Myocyte (in vitro differentiated cells): ENCODE measurements at places on chromosomes 16 and 17. TPM values are rescaled to one million over a fixed set of nuclear protein-coding genes. Genes with fewer than 3 reads are reported as not detected.
A peak's percentile ranks its signal among the peaks of the same experiment; 100 is the strongest.

GRCh38 chr16:3952737-3953131, 72.2 kb upstream of the CREBBP start:
- DNase-seq, result peak; percentile 66

DNA sequence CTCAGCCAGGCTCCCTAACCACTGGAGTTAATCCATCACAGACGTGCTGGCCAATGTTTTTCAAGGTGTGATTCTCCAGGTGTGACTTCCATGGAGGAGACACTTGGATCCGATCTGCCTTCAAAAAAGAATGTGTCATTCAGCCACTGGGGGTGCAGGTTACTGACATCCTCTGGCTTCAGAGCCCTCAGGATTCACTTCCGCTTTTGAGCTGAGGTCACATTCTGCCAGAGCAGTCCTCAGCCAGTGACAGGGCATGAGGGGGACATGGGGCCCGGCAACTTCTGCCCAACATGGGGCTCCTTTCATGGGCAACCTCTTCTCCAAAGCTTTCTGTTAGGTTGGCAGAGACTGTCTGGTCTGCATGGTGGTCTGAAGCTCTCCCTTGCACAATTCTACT, 81.4 kb downstream of the GRIN2A start:
- no peak for DNase-seq

DNA sequence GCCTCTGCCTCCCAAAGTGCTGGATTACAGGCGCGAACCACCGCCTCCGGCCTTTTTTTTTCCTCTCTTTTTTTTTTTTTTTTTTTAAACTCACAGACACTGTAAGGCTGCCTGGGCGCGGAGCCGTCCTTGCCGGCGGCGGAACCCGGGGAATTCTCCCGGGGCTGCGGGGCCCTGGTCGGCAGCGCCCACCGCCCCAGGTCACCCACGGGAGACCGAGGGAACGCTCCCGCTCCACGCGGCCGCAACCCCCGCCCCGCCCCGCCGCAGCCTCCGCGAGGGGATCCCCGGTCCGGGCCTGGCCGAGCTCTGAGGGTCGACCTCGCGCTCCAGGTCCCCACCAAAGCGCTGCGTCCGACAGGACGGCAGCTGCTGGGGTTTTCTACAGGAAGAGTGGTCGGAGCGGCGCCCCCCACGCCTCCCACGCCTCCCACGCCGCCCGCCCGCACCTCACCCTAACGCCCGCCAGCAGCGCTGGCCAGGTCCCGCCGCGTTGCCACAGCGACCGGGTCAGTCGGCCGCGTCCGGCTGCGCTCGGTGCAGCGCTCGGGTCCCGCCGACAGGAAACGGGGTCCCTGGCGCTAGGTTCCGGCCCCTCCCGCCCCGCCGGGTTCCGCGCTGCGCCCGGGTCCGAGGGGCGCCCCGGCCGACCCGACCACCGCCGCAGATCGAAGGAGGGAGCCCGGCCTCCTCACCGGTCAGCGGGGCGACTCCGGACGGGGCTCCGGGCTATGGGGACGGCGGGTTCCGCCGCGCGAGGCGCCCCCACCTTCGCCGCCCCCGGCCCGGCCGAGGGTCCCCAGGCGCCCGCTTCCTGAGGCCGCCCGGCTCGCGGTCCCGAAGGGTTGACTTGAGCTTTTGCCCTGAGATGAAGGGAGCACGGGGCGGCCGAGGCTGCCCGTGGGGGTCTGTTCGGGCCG, at the start of gene CCDC57:
Gene CCDC57 (minus strand): TSS at position 512 of the 920 bp plus-strand sequence. CDS start 10,898 bp downstream, outside the sequence.
- peak; percentile 81 for DNase-seq

- DNase-seq, result no peak
Observed at GRCh38 chr16:86405319-86405718, 105.0 kb upstream of the FOXF1 start.

DNA sequence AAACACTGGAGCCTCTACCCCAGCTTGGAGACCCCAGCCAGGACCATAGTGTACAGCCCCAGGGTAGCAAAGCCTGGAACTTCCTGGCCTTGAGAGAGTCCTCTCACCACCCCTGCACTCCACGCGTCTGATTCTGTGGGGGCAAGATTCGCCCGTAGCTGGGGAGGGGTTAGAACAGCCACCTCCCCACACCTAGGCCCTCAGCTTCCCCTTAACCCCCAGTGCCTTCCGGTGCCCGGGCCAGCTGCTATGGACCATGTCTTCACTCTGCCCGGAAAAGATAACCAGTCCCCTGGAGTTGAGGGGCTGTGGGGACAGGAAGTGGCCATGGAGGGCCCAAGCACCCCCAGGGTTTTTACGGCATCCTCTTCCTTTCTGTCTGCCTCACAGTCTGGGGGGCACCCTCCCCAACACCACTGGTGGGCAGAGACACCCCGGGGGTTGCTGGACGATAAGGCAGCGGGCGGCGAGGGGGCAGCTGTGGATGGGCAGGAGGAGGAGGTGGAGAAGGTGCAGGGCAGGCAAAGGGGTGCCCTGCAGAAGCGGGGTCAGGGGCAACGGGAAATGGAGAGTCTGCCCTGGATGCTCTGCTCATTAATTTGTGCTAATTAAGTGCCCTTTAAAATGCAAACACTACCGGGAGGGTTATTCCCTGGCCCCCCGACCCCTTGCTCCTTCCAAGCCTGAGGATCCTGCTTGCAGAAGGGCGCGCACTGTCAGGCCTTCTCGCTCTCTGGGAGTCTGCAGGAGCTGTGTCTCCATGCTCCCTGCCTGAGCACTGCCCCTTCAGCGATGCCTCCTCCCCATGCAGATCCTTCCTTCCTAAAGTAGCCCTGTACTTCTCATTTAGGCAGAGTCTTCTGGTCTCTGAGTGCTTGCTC, 2.4 kb downstream of the PRSS27 start:
- no peak for DNase-seq

- DNase-seq, result no peak
Observed at GRCh38 chr17:19337712-19338023, 24.9 kb downstream of the B9D1 start.

GRCh38 chr16:79334127-79334526, 266.4 kb downstream of the MAF start:
- DNase-seq, result no peak

DNA sequence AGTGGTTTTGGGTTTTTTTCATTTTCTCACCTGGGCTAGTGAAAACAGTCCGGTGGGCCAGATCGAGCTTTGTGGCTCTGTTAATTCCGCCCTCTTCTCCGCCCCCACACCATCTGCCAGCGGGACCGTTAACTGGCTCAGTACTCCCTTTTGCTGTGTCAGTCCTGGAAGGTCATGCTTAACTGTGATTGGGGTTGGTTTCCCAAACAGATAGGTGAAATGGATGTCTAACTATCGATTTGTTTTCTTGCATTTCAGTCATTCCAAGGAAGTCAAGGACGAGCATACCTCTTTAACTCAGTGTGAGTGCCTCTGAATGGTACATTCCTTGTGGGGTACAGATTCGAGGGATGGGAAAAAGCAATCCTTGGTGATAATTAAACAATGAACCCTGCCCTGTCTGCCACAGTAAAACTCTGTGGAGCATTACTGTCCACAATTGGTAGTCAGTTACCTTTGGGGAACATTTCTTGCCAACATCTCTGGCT, 56.7 kb downstream of the YPEL2 start:
- DNase-seq, result no peak

GRCh38 chr17:17983376-17983775, 10.7 kb downstream of the DRC3 start:
- no peak for DNase-seq

Gene SCARF1
- total RNA-seq, result 0.05 and 0.19 TPM in 2 replicates

Gene CBLN1
- not detected in 2 replicates for total RNA-seq

Gene ZP2
- total RNA-seq, result not detected in 2 replicates
